ENCODE measurements at places on chromosomes 5 and 9.

- peak; percentile 59 for DNase-seq
Measured at GRCh38 chr5:143557061-143557818, 153.8 kb upstream of the NR3C1 start.

DNA sequence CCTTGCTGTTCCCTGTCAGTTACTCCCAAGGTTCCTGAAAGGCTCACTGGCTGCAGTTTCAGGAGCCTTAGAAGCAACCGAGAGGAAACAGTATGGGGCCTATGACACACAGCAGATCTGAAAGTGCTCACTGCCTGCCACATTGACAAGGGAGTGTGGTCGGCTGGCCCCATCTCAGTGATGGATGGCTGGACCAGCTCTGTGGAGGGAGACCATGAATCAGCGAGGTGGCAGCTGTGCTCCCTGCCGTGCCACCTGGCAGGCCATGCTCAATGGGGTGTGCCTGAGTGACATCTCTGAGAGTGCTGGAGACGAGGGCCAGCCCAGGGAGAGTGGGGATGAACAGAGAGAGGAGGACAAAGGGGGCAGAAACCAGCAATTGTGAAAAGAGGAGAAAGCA is 49.1 kb downstream of the DOCK2 start:
- DNase-seq: no peak

GRCh38 chr5:32531885-32532520 is 53.4 kb upstream of the SUB1 start:
- DNase-seq: peak; percentile 70

GRCh38 chr5:130151239-130151638 is 247.0 kb downstream of the CHSY3 start:
- DNase-seq: no peak

DNA sequence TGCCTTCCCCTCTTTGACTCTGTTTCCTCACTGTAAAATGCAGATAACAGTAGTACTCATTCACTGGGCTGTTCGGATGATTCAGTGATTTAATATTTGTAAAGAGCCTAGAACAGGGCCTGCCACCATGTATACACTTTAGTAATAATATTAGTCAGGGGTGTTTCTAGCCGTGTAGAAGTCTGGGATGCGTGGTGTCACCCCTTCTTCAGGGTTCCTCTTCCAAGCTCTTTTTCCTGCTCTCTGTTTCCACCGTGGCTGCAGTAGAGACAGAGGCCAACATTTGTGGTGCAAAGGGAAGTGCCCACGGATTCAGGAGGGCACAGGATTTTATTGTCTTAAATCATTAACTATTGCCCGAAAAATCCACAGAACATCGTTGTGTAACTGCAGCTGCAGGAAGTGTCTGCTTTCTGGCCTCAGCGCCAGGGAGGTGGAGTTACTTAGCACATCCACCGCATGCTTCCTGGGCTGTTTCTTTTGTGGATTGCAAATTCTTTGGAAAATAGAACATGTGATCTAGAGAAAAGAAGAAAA is 61.7 kb downstream of the TRIO start:
- DNase-seq: peak; percentile 33

DNA sequence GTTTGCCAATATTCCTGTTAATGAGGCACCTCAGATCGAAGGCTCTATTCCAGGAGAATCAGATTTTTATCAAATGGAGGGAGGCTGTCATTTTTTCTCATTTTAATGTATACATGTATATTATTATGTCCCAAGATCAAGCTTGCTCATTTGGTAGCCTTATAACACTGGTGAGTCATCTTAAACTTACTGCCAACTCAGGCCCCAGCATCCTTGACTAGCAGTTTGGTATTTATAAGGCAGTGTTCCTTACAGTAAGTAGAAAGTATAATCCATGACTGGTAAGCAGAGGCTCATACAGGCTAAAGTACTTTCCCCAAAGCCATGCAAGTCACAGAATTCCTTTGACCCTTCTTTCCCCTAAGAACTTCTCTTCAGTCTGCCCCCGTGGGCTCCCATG is 90.7 kb upstream of the NR3C1 start:
- DNase-seq: no peak

GRCh38 chr5:42514754-42515153 is 91.5 kb downstream of the GHR start:
- peak; percentile 15 for DNase-seq

DNA sequence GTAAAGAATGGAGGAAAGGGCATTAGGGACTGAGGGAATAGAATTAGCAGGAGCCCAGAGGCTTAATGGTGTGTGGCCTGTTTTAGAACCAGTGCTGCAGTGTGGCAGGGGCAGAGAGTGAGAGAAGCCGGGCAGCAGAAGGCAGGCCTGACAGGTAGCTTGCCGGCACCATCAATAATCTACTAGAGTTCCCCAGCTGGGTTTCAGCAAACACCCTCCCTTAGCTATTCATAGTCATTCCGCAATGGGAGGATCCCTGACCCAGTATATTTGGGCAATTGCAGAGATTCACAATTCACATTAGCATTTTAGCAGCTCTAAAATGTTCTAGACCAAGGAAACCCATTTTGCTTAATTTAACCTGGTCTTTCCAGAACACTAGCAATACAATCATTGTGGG is 227.8 kb downstream of the ARRDC3 start:
- DNase-seq: no peak

- DNase-seq: no peak
Measured at GRCh38 chr5:51890435-51891116, 507.3 kb downstream of the ISL1 start.

DNA sequence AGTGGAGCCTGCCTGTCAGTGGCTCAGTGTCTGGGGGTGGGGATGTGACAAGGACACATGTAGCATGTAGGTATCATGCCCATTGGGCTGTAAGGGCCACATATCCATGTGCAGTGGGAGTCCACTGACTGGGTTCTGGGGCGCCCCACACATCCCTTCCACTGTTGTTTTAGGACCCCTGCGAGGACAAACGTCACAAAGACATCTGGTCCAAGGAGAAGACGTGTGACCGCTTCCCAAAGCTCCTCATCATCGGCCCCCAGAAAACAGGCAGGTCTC is 33.4 kb downstream of the NDST1 start:
- no peak for DNase-seq

DNA sequence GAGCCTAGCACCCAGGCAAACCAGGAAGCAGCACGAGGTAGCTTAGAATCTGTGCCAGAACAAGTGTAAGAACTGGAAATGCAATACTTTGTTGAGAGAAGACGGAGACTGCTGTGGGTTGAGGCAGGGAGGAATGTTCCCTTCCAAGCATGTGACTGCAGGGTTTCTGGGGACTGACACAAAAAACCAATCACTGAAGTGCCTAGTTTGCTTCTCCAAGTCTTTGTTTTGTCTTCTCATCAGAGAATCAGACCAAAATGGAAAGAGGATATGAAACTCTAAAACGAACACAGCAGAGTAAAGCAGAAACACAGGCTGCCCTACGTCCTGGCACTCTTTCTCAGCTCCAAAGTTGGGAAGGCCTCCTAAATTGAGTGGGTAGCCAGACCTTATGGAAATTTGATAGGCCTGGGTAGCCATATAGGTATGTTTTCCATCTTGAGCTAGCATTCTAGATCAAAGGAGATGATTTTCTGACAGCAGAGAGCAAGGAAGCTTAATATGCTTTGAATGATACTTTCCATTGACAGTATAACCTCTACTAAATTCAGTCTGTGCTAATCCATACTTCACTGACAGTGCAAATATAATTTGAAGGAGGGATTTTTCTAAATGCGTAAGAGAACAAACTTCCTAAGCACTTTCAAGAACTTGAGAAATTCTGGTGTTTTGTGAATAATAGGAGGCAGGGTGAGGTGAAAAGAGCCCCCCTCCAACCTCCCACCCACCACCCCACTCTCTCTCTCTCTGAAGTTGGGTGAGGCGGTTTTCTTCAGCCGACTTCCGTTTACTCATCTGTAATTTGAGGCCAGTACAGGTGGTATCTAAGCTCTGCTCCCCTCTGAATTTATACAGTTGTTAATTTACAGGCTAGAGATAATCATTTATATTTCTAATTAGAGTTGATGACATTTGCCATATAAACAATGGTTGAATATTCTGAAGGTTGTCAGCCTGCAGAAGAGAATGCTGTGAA is 5.5 kb downstream of the ADRB2 start:
- no peak for DNase-seq

DNA sequence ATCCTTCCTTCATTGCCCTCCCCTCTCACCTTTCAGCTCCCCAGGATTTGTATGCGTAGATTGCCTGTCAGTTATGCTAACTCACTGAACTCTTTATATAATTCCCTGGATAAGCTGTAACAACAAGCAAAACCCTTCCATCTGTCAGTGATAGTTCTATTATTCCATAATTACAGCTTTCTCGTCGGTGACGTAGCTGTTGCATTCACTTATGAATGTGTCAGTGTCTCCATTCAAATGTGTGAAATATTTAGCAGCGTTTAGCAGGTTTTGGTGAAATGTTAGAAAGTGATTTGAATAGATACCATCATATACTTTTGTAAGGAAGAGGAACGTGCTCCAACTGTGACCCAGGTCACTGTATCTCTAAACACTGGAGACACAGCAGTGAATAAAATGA is 45.2 kb downstream of the PIP5K1B start:
- DNase-seq: no peak

GRCh38 chr9:714675-715074 is 126.8 kb upstream of the DMRT1 start:
- DNase-seq: no peak

- no peak for DNase-seq
Measured at GRCh38 chr5:3484836-3485235, 110.8 kb upstream of the IRX1 start.

GRCh38 chr5:178143901-178144300 is 9.8 kb downstream of the NHP2 start:
- DNase-seq: no peak

DNA sequence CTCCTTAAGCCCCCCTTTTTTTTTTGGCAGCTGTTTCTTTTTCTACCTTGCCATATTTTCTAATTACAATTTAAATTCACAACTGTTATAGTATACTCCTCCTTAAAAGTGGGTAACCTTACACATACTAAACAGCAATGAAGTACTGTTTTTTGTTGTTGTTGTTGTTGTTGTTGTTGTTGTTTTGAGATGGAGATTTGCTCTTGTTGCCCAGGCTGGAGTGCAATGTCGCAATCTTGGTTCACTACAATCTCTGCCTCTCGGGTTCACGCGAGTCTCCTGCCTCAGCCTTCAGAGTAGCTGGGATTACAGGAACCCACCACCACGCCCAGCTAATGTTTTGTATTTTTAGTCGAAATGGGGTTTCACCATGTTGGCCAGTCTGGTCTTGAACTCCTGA is 669.1 kb upstream of the CDH6 start:
- no peak for DNase-seq

GRCh38 chr9:75200892-75201470 is 112.7 kb downstream of the OSTF1 start:
- no peak for DNase-seq

DNA sequence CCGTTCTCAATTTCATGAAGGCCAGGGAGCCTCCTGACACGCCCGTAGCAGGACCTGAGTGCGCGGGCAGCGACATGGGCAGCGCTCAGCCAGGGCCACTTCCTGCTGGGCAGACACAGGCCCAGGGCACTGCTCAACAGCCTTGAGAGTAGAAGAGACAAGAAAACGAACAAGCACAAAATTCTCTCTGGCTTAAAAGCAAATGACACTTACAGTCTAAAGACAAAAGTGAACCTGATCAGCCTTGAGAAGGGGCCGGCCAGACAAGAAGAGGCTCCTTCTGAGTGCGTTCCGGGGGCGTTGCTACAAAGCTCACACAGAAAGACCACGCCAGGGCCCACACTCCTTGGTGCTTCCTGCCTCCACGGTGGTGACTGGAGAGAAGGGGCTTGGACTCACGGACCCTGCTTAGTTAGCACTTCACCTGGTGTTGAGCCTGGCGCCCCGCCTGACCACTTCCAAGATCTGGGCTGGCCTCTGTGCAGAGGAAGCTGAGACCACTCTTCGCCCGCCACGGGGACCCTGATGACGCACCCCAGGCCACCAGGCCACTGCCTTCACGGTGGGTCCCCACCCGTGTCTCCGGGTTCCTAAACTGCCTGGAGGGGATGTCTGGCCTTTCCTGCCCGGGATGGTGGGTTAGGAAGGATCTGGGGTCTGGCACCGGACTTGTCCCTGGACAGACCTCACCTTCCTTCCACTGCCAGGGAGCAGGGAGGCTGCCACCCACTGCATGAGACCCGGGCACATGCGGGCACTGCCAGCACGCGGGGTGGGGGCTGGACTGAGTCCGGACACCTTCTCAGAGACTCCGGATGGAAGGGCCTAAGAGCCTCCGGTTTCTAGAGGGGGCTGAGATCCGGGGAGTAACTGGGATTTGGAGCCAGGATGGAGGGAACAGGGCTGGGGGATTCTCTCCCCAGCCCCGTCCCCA is 1.3 kb downstream of the SLC12A7 start:
- DNase-seq: no peak

DNA sequence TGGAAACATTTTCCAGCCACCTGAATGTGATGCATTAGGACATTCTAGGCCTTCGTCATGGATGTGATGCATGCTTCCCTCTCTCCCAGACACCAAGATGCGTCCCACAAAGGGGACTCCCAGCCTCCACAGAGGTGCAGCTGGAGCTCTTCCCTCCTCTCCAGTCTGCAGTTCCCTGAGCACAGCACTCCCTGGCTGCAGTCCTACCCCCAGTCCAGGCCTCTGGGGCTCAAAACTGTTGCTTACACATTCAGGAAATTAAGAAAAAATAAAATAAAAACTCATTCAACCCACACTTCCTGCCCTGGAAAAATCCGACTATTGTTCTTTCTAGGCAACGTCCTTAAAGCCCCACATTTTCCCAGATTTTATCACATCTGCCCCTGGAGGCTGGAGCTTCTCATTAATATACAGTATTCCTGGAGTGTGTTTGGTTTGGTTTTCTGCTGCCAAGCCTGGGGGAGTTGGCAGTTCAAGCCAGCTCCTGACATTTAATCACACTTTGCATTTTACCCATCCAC is 78.4 kb upstream of the ICE1 start:
- no peak for DNase-seq

DNA sequence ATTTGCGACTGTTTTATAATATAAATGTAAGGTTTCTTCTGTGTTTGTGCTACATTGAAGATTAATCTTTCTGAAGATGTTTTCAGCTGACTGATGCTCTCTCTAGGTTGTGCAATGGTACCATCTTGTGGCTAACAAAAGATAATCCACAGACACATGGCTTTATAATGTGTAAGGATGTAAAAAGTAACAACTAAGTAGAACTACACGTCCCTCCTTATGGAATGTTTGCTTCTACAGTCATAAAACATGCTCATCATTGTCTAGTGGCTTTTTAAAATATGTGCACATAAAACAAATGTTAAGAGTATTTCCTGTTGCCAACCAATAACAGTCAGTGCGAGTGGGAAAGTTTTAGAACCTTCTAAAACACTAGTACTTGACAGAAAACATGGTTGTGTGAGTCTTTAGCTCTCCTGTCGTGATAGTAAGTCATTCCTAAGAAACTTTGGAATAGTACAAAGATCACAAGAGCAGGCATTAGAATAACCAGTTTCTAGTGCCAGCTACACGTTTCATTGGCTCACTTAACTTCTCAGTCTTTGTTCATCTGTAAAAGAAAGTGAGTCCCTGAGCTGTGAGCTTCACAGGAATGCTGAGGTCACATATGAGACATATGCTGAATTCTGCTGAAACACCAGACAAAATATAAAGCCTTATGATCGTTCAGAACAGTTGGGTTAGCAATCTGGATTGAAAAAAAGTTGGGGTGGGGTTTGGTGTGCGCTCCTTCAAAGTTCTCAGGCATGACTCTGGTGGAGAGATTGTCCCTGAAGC is 75.7 kb upstream of the GLIS3 start:
- DNase-seq: no peak
